ENCODE measurements at places on chromosomes 7 and 10.

GRCh38 chr7:64869912-64870562 lies 33.0 kb upstream of the ZNF273 start:
- no peak for DNase-seq

GRCh38 chr7:91295576-91295975 lies 31.3 kb downstream of the FZD1 start:
- no peak for DNase-seq

- DNase-seq, result no peak
These were observed 183.3 kb downstream of the JAZF1 start for GRCh38 chr7:27997188-27997707.

DNA sequence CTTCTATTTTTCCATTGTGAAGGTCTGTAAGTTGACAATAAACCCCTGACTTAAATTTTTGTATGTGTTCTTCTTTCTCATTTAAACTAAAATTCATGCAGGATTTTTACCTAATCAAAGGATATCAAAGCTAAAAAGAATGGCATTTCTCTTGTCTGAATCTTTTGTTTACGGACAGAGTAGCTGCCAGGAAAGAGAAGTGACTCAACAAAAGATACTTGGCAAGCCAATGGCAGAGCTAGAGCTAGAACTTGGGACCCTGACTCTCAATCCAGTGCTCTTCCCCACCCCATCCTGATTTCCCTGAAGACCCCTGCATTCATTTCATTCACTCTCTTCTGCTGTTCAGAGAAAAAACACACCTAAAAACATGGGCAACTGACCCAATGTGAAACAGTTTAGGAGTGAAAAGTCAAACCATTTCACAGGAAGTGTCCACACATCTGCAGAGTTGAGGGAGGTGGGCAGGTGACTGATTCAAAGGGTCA lies 40.2 kb upstream of the PDLIM1 start:
- peak; percentile 48 for DNase-seq

GRCh38 chr7:101578552-101578951 lies 50.5 kb downstream of the MYL10 start:
- DNase-seq, result no peak

- no peak for DNase-seq
These were observed 46.2 kb downstream of the JAKMIP3 start for GRCh38 chr10:132111871-132112341.

DNA sequence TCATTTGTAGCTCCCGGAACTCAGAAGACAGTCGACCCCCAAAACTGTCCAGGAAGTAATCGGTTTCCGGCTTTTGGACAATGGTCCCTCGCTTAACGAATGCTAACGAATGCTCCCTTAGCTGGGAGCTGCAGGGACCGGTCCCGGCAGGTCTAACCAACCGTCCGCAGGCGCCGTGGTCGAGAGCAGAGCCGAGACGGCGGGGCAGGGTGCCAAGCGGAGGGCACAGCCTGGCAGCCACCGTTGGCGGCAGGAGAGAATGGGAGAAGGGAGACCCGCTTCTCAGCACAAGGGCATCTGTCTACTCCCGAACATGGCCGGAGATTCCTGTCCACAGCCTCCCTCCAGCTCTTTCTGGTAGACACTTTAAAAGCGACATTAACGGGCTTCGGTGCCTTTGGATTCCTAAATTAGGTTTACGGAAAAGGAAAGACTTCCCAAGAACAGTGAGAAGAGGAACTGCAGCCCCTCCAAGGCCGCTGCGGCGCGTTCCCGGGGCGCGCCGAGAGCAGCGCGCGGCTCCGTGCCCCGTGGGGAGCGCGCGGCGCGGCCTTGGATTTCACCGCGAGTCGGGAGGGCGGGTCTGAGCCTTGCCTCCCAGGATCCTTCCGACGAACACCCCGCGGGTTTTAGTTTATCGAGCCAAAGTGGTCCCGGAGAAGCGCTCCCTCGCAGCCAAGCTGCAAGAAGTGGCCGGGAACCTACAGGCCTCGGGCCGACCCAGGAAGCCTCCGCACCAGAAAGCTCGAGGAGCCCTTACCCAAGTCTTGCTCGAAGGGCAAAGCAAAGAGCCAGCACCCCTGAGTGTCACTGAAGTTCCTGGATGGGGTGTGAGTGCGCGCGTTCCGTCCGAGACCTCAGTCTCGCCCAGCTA lies 3.6 kb upstream of the TBX20 start:
- DNase-seq, result no peak
